ENCODE measurements at places on chromosomes 2 and 18.
A peak's percentile ranks its signal among the peaks of the same experiment; 100 is the strongest.

DNA sequence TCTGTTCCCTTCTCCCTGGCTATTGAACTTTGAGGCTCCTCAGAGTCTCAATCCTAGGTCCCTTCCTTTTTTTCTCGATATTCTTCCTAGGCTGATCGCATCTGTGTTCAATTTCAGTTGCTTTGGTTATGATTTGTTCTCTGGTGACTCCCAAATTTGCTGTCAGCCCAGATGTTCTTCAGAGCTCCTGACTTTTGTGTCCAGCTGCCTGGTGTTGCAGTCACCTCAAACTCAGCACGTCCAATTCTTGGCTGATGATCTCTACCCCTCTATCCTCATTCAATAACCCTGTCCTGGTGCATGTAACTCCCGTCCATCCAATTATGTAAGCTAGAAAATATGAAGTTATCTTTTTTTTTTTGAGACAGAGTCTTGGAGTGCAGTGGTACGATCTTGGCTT lies 31.4 kb downstream of the DIS3L2 start:
- DNase-seq, result no peak

DNA sequence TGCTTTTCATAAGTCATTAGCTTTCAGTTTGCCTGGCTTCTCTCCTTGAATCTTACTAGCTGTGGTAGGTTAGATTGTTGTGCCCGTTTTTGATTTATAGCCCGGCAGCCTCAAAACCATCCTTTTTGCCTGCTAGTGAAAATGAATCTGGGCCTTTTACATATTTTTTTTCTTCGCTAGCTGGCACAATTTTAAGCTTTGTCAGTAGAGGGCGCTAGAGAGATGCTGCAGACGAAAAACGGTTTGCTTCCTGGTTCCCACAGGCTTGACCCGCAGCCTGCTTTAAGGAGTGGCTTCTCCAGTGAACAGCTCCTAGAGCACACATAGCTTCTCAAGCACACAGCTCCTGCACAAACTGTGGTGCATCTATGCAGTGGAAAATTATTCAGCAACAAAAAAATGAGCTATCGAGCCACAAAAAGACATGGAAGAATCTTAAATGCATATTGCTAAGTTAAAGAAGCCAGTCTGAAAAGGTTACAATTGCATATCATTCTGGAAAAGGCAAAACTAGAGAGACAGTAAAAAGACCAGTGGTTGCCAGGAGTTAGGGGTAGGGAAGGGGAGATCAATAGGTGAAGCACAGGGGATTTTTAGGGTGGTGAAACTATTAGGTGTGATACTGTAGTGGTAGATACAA lies 47.9 kb downstream of the E2F6 start:
- no peak for DNase-seq

GRCh38 chr2:164622338-164623106 lies 1.2 kb upstream of the GRB14 start:
- no peak for DNase-seq

GRCh38 chr2:28326881-28327505 lies 65.7 kb upstream of the FOSL2 start:
- no peak for DNase-seq

DNA sequence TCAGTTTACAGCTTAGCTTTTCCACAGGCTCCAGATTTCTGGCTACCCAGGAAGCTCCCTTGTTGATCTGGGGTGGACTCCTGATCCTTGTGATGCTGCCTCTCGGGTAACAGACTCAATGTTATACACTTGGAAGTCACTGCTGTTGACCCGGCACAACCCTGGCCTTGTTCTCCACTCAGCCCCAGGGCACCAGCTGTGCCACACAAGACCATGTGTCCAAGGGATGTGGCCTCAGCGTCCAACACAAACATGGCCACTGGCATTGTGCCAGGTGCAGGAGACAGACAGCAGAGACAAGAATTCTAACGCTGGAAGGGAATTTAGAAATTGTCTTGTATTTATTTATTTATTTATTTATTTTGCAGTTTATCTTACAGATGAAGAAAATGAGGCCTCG lies 39.0 kb upstream of the PPP4R1 start:
- DNase-seq, result no peak

GRCh38 chr2:63740943-63741342 lies 100.8 kb upstream of the UGP2 start:
- peak; percentile 46 for DNase-seq

DNA sequence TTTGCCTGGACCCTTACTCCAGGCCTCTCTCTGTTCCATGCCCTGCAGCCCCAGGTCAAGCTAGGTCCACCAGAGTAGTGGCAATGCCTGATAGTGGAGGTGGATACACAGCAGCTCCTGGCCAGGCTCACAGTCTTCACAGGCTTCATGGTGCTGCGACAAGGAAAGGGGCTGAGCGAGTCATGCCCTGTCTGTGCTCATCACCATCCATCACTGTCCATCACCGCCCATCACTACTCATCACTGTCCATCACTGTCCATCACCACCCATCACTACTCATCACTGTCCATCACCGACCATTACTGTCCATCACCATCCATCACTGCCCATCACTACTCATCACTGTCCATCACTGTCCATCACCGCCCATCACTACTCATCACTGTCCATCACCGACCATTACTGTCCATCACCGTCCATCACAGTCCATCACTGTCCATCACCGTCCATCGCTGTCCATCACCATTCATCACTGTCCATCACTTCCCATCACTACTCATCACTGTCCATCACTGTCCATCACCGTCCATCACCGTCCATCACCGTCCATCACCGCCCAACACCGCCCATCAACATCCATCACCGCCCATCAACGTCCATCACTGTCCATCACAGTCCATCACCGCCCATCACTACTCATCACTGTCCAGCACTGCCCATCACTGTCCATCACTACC lies 57.1 kb upstream of the OTOS start:
- DNase-seq, result no peak

DNA sequence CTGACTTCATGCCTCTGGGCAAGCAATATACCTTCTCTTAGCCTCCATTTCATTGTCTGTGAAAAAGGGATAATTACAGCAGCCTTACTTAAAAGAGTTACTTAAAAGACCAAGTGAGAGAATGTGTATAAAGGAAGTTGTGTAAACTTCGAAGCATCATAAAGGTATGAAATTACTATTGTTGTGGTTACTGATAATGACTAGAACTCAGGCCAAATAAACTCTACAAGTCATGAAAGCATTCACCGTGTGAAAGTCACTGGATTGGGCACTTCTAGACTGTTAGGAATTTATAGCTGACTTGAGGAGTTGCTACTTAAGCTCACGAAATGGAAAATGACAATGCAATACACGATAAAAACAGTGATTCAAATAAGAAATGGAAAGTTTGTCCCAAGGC lies 67.4 kb upstream of the HAAO start:
- DNase-seq, result no peak

- DNase-seq, result no peak
These were observed 102.2 kb downstream of the PDE1A start for GRCh38 chr2:182324665-182325064.

- no peak for DNase-seq
These were observed 23.7 kb downstream of the MARCHF7 start for GRCh38 chr2:159736048-159736447.

DNA sequence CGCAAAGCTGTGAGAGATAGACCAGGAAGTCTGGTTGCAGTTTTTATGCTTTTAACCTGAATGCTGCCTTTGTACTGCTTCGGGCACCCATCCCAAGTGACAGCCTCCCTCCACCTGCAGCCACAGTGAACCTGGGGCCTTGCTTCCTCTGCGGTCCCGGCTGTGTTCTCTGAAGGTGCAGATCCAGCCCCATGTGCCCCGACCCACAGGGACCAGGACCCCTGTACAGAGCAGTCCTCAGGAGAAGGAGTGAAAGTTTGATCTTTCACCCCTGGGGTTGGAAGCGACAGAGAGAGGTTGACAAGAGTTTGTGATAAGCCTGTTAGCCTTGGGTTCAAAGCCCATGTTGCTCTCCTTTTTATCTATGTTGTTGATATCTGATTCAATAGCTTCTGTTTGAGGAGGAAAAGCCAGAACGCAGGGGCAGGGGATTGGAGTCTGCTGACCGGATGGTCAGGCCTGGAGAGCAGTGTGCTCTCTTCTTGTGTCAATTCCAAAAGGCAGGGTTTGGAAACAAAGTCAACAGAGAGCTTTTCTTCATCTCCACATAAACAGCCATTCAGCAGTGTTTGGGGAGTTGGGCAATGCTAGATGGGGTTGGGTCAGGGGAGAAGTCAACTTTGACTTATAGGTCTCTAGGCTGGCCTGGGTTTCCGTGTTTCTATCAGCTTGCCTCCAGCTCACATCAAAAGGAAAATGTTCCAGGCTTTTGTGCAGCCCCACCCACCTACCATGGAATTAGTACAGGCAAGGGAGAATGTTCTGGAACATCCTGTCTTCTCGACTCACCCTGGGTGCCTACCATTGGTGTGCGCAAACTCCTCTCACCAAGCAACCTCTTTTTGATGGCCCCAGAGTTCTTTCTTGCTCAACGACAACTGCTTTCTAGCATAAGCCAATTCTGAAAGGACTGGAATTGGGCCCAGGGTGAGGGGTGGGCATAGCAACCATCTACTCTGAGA lies 214.9 kb downstream of the ALPK2 start:
- no peak for DNase-seq

GRCh38 chr18:13381944-13382365 lies 163.4 kb downstream of the LDLRAD4 start:
- DNase-seq, result peak; percentile 6

DNA sequence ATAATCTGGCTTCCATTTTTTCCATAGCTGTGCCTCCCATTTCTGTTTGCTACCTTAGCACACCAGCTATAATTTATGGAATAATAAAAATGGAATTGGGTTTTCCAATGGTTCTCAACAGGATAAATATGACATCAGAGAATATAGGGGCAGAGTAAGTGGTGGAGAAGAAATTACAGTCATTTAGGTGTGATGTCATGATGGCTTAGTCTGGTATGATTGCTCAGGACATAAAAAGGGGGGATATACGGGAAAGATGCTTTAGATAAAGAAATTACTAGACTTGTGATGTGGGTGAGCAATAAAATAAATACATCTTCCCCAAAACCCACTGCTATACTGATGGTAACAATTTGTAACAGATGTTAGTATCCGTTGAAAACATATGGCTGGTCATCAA lies 21.6 kb upstream of the KIF5C start:
- DNase-seq, result no peak

DNA sequence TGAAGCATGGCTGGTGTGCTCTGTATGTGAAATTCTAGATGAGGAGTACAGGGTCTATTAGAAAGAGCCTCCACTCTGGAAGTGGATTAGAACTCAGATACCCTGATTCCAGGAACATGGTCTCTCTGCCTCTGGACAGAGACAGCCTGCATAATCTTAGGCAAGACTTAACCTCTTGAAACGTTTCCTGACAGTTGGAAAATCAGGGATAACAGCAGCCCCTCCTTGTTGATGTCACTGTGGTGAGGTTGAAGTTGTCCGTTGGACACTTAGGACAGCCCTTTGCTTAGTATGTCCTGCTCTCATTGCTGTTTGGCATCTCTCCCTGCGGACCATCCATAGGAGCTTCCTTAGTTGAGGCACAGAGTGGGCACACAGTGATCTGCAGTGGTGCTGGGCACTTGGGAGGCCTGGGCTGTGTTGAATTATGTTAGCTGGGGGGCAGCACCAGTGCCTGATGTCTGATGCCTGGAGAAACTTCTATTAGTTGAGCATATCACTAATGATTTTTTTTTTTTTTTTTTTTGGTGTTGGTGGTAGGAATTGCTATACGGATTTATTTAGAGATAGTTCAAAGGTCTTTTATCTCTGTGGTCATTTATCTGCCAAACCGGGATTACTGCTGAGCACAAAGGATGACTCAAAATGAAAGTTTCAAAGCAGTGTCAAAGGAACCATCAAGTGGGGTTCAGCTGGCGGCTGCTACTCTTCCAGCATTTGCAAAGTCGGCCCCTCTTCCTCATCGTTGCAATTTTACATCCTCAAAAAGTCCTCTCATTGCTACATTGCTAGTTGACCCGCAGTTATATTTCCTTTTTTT lies 28.8 kb downstream of the SETBP1 start:
- no peak for DNase-seq

DNA sequence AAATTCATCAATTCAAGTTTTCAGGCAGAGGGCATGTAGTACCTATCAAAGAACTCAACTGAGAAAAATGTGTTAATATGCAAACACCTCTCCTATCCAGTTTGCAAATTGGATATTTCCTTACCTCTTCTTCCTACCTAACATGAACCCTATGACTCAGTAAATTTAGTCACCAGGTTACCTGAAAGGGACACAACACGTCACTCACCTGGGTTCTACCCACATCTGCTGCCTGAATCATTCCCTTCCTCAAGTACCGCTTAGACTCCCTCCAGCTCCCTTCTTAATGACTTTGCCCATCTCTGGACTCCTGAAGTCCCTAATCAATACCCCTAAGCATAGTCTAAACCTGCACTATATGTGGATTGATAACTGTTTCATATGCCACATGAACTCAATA lies 10.4 kb downstream of the ANKRD44 start:
- DNase-seq, result no peak

DNA sequence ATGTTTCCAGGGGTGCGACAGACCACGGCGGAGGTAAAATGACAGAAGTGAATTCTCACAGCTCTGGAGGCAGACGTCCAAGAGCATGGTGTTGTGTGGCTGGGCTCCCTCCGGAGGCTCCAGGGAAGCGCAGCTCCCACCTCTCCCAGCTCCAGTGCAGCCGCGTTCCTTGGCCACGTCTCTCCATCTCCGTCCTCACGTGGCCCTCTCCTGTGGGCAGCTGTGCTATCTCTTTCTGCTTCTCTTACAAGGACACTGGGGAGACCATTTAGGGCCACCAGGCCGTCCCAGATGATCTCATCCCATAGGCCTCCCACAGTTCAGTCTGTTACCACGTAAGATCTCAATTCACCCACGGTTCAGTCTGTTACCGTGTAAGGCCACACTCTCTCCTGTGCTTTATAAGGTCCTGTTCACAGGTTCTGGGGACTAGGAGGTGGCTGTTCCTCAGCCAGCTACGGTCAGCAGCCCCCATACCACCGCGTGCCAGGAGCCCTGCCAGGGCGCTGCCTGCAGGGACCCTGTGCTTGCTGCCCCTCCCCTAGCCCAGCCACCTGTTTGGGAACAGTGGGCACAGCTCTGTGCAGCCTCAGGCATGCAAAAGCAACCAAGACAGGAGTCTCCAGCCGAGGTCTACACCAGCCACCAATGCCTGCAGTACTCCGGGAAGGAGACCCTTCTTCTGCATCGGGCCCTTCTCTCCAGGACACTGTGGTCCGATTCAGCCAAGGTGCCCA lies 2.9 kb upstream of the MAB21L4 start:
- DNase-seq, result no peak

DNA sequence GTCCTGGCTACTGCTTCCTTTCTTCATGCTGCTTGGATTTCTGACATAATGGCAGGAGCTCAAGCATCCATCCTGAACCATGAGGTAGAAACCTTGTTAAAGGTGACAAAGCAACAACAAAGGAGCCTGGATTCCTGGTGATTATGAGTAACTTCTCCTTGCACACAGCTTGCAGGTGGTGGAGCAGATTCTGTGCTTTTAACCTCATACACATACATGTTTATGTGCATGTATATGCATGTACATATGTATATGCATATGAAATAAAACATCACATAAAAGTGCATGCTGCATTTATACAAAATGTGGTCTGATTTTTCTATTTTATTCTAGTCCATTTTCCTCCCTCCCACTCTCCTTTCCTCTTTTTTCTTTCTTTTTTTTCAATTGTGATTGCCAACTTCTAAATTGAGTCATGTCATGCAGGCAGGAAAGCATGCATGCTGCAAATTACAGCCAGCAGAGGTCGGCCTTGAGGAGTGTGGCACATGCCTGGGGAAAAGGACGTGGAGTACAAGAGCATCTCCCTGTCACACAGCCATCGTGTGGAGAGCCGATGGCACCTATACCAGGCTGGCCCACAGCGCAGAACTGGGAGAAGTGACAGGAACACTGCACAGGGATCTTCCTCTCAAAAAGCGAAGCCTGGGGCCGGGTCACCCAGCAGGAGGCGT lies 17.9 kb downstream of the LCT start:
- DNase-seq, result no peak

- no peak for DNase-seq
These were observed 452.4 kb upstream of the RGPD4 start for GRCh38 chr2:107374249-107374648.
